Bladder microvascular endothelial cell (primary cell): ENCODE measurements at places on chromosomes 1 and 21. TPM values are rescaled to one million over a fixed set of nuclear protein-coding genes. Genes with fewer than 3 reads are reported as not detected.

Gene TTLL10
- not detected in 2 replicates for total RNA-seq

Gene LRRC53
- total RNA-seq, result not detected in 2 replicates

Gene RSPH1
- total RNA-seq, result not detected in 2 replicates

Gene HRNR
- not detected in 2 replicates for total RNA-seq
